ENCODE measurements at places on chromosomes 7 and 10.

DNA sequence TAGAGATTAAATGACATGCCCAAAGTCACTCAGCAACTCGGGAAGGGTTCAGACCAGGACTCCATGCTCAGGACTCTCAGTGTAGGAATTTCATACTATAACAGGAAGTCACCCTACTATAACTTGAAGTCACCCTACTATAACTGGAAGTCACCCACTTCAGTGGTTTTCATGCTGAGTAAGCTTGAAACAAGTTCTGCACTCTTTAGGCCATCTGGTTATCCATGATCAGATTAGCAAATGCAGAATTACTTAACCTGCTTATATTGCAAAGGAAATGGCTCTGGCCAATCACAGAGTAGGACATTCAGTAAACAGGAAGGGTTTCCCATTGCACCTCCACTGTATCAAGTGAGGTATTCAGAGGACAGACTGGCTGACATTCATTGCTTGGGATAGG is 1240.4 kb downstream of the GATA3 start:
- no peak for DNase-seq

DNA sequence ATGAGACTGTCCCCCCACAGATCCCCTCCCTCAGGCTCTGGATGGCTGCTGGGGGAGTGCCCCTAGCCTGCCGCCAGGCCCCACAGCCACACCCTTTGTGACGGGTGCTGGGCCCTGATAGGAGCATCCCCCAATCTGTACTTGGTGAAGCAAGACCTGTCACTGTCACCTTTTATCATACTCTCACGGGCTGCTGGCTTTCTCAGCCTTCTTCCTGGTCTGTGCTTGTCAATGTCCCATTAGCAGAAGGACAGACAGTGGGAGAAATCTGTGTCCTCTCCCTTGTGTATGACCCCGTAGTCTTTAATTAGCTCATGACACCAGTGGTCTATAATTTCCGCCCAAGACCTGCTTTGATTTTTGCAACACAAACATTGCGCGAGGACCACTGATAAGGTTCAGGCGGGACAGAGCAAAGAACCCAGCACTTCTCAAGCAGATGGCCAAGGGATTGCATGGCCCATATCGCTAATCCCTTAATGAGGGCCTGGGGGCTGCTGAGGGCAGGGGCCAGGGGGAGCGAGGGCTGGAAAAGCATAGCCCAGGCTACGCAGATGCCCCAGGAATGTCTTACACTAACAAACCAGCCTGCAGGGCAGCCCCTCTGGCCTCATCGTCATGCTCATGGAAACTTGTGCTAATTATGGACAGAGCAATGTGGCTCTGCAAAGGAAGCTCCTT is 127.8 kb downstream of the PTPN20 start:
- DNase-seq = no peak

- DNase-seq = no peak
Observed at GRCh38 chr7:73429622-73430505, 3.7 kb upstream of the FZD9 start.

DNA sequence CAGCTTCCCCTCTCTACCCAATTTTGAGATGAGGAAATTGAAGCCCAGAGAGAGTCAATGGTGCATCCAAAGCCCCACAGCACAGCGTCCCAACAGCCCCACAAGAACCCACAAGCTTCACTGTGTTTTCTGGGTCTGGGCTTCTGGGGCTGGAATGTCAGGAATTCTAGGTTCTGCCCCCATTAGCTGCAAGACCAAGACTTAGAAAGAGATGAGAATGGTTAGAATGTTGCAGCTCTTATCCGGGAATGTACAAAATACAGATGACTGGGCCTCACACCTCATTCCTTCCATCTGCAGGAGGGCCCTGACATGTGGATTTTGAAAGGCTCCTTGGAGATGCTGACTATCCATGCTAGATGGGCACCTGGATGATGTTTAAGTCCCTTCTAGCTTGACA is 6.0 kb upstream of the SGPL1 start:
- no peak for DNase-seq

DNA sequence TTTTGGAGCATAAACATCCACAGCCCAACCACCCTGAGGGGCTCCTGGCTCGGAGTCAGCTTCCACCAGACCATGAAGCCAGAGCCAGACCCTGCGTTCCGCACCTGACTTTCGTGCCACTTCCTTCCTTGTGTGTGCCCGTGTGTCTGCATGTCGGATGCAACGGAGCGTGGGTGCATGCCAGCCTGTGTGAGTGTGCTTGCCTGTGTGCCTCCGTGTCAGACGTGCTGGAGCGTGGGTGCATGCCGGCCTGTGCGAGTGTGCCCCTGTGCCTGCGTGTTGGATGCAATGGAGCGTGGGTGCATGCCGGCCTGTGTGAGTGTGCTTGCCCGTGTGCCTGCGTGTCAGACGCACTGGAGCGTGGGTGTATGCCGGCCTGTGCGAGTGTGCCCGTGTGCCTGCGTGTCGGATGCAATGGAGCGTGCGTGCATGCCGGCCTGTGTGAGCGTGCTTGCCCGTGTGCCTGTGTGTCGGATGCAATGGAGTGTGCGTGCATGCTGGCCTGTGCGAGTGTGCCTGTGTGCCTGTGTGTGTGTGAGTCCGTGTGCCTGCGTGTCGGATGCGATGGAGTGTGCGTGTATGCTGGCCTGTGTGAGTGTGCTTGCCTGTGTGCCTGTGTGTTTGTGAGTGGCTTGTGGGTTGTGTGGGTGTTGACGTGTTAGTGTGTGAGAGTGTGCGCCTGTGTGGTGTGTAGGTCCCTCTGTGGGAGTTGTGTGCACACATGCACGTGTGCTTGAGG is 28.1 kb upstream of the KNDC1 start:
- no peak for DNase-seq

DNA sequence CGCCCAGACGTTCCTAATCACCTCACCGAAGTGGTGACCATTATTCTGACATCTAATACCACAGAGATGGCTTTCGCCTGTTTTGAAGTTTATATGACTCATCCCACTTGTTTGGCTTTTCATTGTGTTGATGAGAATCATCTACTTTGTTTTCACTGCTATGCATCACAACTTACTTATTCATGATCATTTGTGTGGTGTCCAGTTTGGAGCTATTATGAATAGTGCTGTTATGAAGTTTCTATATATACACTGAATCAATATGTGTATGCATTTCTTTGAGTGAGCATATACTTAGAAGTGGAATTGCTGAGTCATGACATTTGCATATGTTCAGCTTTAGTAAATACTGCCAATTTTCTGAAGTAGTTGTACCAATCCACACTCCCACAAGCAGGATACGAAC is 38.6 kb upstream of the TNKS2 start:
- no peak for DNase-seq
